ENCODE measurements at places on chromosomes 1 and 21.

DNA sequence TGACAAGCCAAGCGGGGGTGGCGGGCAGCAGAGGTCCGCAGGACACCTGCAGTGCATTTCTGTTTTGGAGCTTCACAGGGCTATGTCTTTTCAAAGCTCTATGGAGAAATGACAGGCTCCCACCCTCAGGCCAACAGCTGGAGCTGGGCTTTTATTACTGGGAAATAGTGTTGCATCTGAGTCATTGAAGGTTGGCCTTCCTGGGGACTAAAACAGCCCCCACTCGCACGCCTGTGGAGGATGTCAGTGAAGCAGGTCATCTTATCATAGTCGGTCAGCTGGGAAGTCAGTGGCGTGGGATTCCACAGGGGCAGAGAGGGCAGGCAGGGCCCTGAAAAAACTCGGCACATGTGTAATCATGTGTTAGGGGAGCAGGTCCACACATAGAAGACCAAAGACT is 55.3 kb downstream of the NTPCR start:
- no peak for DNase-seq

GRCh38 chr1:20440785-20441200 is 45.2 kb downstream of the CAMK2N1 start:
- peak; percentile 47 for DNase-seq

DNA sequence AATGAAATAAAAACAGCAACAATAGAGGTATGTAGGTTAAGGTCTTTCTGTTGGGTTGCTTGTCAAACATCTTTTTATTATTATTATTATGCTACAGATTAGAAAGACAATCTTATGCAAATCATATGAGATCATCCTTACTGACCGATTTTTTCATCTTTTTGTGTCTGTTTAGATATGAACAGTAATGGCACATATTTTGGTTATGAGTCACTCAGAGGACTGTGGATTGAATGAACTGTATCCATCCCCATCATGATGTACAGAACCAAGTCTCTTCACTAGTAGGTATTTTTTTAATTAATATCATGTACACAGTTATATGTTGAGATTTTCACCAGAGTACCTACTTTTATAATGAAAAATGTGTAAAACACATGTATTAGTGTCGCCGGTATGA is 159.1 kb downstream of the CHRM3 start:
- DNase-seq: no peak

DNA sequence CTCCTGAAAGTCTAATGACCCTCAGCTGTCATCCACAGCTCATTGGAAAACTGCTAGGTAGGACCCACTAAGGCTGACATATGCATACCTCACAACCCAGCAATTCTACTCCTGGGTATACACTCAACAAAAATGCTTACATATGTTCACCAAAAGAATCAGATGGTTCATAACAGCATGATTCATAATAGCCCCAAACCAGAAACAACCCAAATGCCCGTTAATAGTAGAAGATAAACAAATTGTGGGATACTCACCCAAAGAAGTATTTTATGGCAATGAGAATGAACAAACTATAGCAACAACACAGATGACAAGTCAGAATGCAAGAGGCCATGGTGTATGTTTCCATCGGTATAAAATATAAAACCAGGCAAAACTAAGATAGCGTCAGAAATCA is 124.6 kb downstream of the HLCS start:
- no peak for DNase-seq

GRCh38 chr1:210311726-210312493 is 16.8 kb upstream of the HHAT start:
- DNase-seq: no peak

DNA sequence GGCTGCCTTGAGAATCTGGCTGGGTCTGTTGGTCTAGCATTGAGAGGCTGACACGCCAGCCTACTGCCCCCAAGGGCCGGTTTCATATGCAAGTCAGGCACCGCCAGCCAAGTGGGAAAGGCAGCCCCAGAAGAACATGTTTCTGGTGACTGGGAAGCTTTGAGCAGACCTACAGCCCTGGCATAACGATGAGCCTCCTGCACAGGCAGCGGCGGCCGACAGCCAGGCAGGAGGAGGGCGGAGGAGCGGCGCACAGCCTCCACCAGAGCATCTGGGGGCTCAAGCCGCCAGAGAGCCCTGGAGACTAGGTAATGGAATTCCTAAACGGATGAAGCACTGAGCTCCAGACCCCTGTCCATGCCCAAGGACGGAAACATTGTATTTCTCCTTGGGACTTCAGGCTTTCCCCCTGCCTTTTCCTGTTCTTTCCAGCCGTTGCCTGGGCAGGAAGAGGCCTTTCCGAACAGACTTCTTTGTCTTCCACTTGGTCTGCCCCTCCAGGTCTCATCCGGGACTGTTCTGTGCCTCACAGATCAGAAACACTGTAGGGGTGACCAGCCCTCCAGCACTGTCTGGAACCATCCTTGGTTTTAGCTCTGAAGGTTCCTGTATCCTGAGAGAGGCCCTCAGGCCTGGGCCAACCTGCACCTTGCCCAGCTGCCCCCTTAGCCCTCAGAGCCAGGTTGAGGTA is 59.5 kb downstream of the IRF2BP2 start:
- no peak for DNase-seq

DNA sequence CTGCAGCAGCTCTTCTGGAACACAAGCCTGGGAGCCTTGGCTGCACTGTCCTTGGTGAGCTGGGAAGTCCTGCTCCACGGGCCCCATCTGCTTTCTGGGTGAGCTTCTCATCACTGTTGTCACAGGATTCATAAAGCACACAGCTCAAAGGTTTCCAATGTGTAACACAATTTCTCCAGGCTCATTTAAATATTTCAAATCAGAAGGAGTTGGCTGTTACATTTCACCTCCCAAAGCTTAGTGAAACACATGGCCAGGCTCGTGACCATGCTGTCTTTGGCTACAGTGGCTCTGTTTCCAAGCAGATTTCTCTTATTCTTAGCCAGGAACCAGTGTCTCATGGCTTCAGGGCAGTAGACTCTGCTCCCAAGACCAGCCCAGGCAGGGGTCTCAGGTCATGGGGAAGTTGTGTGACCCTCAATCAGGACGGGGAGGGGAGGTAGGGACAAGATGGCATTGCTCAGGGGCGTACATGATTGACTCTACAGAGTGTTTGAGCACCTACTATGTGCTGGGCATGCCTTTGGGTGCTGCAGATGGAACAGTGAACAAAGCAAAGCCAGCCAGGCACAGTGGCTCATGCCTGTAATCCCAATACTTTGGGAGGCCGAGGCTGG is 353.0 kb downstream of the NPHP4 start:
- DNase-seq: no peak

GRCh38 chr1:226366290-226366689 is 41.6 kb downstream of the PARP1 start:
- no peak for DNase-seq
